Adrenal gland (tissue), 19 donors: ENCODE measurements at places on chromosomes 12 and 14. TPM values are rescaled to one million over a fixed set of nuclear protein-coding genes. Genes with fewer than 3 reads are reported as not detected.
A peak's percentile ranks its signal among the peaks of the same experiment; 100 is the strongest.

DNA sequence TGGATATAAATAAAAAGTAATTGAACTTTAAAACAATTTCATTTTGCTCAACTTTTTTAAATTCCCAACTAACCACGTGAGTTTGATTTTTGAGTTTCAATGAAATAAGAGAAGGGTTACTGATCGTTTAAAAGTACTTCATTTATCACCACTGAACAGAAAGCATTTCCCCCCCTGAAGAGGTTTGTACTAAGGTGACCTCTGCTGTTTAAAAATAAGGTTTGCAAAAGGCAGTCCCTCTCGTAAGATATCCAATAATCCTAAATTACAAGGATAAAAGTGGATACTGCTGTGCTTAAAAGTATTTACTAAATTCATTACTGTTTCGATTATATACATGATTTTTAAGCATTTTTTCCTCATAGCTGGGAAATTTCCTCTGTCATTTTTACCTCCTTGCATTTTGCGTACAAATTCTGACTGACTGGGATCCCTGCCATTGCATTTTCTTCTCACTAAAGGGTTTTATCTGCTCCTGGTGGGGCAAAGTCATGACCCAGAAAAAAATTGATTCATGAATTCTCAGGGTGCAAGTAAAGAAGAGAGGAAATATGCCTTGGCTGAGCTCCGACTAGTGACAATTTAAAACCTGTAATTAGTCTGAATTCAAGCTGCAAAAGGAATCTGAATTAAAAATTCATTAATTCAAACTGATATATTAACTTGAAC is 463.8 kb downstream of the PRKD1 start:
- H3K36me3 ChIP-seq: no peaks in the 10 kb centered on the region
- H3K27me3 ChIP-seq: no peaks in the 10 kb centered on the region
- no peak overlapping the region for H3K4me3 ChIP-seq
- H3K4me1 ChIP-seq: no peaks in the 10 kb centered on the region

GRCh38 chr14:104676694-104677511 is 12.5 kb upstream of the INF2 start:
- H3K36me3 ChIP-seq: no peaks in the 10 kb centered on the region
- peaks cover 55% of the 10 kb centered on the region for H3K4me1 ChIP-seq
- peak overlapping the region; percentile 85 for H3K27ac ChIP-seq
- peak; percentile 52 for DNase-seq

The HOXC9 gene
- total RNA-seq: 1.8 TPM

DNA sequence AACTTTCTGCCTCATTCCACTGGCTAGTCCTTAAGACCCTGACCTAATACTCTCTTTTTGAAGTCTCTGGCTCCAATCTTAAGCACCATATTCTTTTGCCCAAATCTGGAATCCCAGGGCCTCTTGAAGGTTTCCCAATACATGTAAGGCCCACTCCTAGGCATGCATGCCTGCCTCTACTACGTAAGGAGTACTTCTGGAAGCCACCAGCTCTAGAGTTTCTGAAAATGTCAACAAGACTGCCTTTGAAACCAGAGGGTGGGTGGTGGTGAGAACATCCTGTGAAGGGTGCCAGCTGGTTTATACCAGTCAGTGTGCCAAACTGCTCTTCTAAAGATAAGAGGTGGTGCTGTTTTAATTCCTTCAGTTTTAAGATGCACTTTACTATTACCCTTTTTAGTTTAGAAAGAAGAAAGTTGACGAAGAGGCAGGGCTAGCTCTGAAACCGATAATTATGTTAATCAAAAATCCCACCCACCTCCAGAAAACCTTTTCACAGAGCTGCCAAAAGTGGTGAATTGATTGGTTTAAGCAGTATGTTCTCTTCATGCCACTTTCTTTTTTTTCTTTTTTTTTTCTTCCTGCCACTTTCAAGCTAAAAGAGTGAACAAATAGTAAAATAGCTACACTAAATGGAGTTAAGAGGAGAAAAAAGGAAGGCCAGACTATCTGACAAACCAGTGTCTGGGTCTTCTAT is 8.7 kb upstream of the WDR89 start:
- H3K4me3 ChIP-seq: no peak overlapping the region
- H3K4me1 ChIP-seq: no peaks in the 10 kb centered on the region
- no peak for DNase-seq
- no peaks in the 10 kb centered on the region for H3K36me3 ChIP-seq
- no peak overlapping the region for H3K27ac ChIP-seq
- H3K27me3 ChIP-seq: no peaks in the 10 kb centered on the region

DNA sequence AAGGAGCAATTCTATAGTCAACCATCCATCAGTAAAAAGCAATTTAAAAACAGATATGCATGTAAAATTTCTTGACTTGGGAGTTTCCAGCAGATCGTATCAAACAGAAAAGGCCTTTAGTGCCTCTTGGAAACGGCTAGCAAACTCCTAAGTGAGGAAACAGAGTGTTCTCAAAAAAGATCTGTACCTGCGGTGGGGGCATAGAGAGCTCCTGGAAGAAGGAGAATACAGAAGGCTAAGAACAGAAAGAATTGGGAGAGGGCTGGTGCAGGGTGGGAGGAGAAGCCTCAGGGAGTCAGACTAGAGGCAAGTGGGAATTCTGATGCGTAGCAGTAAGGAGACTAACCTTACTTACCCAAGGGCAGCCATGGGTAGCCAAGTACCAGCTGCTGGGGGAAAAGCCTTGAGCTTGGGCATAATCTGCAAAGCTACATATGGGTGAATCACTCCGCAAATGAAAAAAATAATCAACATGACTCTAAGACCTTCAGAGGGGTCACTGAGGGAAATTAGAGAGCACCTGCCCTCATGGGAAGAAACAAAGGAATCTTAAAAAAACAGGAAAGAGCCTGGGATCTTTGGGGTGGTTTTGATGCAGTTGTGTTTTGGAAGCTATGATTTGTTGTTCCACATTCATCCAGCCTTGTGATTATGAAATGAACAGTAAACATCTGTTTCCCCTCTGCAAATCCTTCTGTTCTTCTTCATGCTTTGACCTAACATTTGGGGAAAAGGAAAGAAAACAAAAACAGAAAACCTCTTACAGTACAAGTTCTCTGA is 10.4 kb downstream of the RHOJ start:
- H3K4me1 ChIP-seq: no peaks in the 10 kb centered on the region
- no peak overlapping the region for H3K4me3 ChIP-seq
- no peak overlapping the region for H3K27ac ChIP-seq
- DNase-seq: no peak

The PRICKLE1 gene
- 6.0 TPM for total RNA-seq

- peaks cover 7% of the 10 kb centered on the region for H3K27me3 ChIP-seq
- H3K4me1 ChIP-seq: peaks cover 13% of the 10 kb centered on the region
- DNase-seq: no peak
- H3K4me3 ChIP-seq: no peak within 1 kb of the TSS
These were observed at the start of gene TMEM30B for GRCh38 chr14:61281186-61281947. TSS of gene TMEM30B (minus strand) at chr14:61281338. CDS start at chr14:61281147, 191 bp downstream.

GRCh38 chr14:51283402-51284085 is 43.5 kb downstream of the TMX1 start:
- H3K4me1 ChIP-seq: no peaks in the 10 kb centered on the region
- H3K36me3 ChIP-seq: no peaks in the 10 kb centered on the region
- no peak for DNase-seq
- no peaks in the 10 kb centered on the region for H3K27me3 ChIP-seq
- H3K4me3 ChIP-seq: no peak overlapping the region
- H3K27ac ChIP-seq: no peak overlapping the region

- no peaks in the 10 kb centered on the region for H3K36me3 ChIP-seq
- no peak for DNase-seq
- no peak overlapping the region for H3K27ac ChIP-seq
- H3K4me1 ChIP-seq: no peaks in the 10 kb centered on the region
These were observed 405.0 kb upstream of the TMTC1 start for GRCh38 chr12:30188602-30189326.

GRCh38 chr12:5094551-5094950 is 50.9 kb downstream of the KCNA5 start:
- no peak for DNase-seq
- peaks cover 16% of the 10 kb centered on the region for H3K27me3 ChIP-seq
- no peaks in the 10 kb centered on the region for H3K36me3 ChIP-seq
- H3K4me3 ChIP-seq: no peak overlapping the region
